ENCODE measurements at places on chromosomes 13 and 19. TPM values are rescaled to one million over a fixed set of nuclear protein-coding genes. Genes with fewer than 3 reads are reported as not detected.

DNA sequence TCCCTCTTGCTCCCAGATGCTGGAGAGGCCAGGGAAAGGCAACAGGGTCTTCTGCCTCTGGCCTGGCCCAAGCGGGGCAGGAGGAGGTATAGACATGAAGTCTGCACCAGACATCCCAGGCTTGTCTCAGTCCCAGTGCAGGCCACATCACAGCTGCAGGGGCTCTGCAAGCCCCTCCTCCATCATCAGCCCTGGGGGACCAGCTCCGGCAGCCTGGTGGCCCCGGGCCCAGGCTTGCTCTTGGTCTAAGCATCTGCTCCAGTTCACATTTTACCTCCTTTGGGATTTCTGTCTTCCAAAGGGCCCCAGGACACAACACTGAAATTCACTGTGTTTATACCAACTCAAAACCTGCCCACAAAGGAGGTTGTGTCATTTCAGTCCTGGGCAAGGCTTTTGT lies 359.4 kb downstream of the ZNF536 start:
- H3K4me3 ChIP-seq, result no peak overlapping the region
- no peaks in the 10 kb centered on the region for H3K36me3 ChIP-seq
- no peak overlapping the region for H3K27ac ChIP-seq
- no peak for DNase-seq
- H3K27me3 ChIP-seq, result no peaks in the 10 kb centered on the region
- H3K4me1 ChIP-seq, result no peaks in the 10 kb centered on the region

GRCh38 chr19:17248011-17248776 lies 2.5 kb upstream of the NR2F6 start:
- H3K27me3 ChIP-seq, result no peaks in the 10 kb centered on the region
- no peaks in the 10 kb centered on the region for H3K36me3 ChIP-seq
- DNase-seq, result peak; percentile 91
- peak overlapping the region; percentile 99 for H3K27ac ChIP-seq

FGF21 gene
- not detected for total RNA-seq

EFNA2 gene
- 8.2 TPM for total RNA-seq

EIF3K gene
- 509 TPM for total RNA-seq
